NCI-H1048 (cell line): ENCODE measurements at places on chromosomes 16 and 17.

DNA sequence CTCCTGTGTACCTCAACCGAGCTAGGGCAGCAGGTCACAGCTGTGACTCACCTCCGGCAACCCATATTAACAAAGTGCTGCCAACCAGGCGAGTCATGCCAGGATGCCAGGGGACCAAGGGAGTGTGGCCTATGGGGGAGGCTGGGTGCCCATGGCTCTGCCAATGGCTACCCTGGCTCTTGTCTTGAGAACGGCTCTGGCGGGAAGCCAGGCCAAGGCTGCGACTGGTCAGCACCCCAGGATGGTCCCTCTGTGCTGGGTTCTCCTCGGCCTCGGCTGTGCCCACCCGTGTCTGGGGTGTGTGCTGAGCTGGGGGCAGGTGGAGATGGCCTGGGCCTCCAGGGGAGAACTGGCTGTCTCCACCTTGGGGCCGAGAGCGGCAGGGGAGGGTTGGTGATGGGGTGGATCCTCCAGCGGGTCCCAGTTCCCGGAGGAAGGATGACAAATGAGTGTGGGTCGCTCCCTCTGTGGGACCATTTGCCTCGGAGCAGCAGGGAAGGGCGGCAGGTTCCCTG lies 75.8 kb downstream of the MRC2 start:
- DNase-seq: no peak

GRCh38 chr17:79746889-79747507 lies 16.3 kb downstream of the ENPP7 start:
- DNase-seq: no peak

DNA sequence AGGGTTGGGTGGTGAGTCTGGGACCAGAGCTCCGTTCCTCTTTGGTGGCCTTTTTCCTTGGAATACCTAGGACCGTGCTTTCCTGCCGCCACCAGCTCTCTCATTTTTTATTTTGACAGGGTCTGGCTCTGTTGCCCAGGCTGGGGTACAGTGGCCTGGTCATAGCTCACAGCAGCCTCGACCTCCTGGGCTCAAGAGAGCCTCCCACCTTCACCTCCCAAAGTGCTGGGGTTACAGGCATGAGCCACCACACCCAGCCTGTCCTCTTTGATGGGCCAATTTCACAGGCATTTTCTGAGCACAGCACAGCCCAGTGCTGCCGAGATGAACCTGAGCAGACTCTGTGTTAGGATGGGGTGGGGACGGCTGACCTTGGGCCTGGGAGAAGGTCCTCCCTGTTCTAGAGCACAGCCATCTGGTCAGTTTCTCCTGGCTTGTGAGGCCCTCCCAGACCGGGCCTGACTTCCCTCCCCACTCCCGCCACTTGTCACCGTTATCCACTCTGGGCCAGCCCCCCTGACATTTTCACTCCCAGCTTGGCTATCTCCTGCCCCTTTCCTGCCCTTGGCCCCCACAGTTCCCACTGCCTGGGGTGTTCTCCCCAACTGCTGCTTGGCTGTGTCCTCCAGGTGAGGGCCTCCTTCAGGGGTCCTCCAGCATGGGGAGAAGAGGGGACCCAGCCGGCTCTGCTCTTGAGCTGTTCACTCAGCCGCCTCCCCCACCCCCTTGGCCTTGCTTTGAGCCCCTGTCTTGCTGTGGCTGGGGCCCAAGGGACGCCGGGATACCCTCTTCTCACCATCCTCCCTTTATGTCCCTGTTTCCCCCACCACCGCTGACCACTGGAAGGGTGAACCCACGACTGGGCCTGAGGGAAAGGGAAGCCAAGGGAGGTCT lies 5.0 kb downstream of the ADCY7 start:
- no peak for DNase-seq

- no peak for DNase-seq
Observed at GRCh38 chr17:46947216-46947615, 24.3 kb downstream of the GOSR2 start.

GRCh38 chr16:48591976-48592375 lies 18.0 kb downstream of the N4BP1 start:
- DNase-seq: no peak
